ENCODE measurements at places on chromosomes 16 and 17.

GRCh38 chr16:528111-529011 lies 849 bp downstream of the CAPN15 start:
- no peak for DNase-seq

- DNase-seq, result no peak
Measured at GRCh38 chr17:69551212-69552010, 136.9 kb downstream of the MAP2K6 start.

- DNase-seq, result no peak
Measured at GRCh38 chr17:31530391-31530985, 139.0 kb downstream of the RAB11FIP4 start.

DNA sequence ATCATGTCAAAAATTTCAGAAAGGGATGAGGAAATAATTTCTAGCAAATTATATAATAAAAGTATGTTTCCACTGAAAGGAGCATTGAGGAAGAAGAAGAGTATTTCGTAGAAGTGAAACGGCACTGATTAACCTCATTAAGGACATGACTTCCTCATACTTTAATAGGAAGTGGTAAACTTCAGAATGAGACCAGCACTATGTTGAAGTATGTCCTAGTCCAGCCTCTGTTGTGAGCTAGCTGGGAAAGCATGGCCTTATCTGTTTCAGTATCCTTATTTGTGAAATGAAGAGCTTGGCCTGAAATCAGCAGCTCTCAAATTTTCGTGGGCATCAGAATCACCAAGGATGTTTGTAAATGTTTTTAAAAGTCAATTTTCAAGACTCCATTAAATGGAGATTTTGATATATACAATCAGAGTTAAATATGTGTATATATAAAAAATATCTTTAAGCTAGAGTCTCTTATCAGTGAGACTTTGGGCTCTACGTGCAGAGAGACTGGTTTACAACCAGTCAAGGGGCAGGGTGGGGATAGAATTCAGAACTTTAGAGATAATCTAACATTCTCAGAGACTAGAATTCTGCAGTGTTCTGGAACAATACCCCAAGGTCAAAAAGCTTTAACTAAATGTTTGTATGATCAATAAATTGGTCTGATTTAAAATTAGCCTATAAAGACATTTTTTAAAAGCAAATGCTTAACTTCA lies 365.4 kb downstream of the CDH13 start:
- no peak for DNase-seq

DNA sequence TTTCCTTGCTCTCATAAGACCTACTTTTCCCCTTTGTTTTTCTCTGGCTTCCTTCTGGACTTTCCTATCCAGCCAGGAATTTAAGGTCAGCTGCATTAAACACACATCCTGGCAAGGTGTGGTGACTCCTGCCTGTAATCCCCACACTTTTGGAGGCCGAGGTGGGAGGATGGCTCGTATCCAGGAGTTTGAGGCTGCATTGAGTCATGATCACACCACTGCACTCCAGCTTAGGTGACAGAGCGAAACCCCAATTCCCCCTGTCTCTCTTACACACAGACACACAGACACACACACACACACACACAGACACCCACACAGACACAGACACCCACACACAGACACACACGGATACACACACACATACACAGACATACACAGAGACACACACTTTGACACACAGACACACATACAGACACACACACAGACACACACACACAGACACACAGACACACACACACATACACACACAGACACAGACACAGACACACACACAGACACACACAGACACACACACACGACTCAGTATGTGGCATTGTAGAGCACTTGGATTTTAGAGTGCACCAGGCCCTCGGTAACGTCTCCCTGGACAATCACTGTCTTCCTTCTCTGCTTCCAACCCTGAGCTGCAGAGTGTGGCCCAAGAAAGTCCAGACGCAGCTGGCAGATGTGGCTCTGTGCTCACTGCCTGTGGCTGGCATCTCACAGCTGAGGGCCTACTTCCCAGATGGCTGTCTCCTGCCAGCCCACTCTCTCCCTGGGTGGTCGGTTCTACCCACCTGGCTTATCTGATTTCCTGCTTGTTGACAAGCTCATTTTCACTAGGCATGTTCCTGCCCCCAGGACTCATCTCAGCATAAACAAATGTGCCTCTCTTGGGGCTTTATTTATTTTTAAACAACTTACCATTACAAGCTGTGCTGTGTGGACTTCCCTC lies 39.0 kb downstream of the NLRP1 start:
- no peak for DNase-seq

DNA sequence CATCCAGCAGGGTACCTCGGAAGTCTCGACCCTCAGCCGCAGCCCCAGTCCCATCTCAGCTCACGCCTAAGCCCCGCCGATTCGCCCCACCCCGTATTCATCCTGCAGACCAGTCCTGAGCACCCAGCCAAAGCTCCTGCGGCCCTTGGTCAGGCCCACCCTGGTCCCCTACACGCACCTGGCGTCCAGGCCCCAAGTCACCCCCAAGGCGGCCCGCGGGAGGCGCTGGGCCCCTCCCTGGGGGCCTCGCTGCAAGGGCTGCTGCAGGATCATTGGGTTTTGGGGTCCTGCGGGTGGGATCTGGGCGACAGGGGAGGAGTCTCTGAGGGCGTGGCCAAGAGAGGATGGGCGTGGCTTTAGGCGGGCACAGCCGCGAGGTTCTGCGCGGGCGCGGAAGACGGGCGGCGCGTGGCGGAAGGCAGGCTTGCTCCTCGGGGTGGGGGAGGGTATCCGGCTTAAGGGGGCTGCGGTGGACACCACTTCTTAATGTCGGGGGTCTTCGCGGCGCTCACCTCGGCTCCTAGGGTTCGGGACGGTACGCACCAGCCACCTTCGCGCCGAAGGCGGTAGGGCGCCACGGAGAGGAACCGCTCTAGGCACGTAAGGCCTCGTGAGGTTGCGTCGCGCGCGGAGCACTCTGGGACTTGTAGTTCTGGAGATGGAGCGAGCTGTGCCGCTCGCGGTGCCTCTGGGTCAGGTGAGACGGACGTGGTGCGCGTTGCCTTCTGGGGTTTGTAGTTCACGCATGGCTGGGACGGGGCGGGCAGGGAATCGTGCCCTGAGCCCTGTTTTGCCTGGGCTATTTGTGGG lies at the start of the genes HCFC1R1 and THOC6:
Gene HCFC1R1, minus strand, starts transcription at position 274 of the 810 bp plus-strand sequence. Its CDS starts 1 bp downstream, at position 273.
Gene THOC6, plus strand, starts transcription at position 367 of the 810 bp plus-strand sequence. Its CDS starts 292 bp downstream, at position 659.
- DNase-seq, result peak; percentile 97

DNA sequence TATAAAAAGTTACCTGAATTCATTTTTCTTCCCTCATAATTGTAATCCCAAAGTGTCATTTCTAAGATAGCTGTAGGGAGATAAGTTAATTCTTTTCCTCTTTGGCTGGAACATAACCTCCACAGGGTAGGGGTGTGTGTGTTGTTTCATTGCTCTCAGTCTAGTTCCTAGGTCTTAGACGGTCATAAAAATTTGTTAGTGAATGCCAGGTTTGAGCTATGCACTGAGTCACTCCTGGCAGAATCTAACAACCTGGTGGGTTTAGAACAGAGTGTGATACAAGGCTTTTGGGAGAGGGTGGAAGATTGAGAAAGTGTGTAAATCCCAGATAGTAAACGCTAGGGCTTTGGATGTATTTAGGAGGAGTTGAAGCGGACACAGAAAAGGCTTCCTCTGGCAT lies 894 bp upstream of the PHKG2 start:
- DNase-seq, result no peak

DNA sequence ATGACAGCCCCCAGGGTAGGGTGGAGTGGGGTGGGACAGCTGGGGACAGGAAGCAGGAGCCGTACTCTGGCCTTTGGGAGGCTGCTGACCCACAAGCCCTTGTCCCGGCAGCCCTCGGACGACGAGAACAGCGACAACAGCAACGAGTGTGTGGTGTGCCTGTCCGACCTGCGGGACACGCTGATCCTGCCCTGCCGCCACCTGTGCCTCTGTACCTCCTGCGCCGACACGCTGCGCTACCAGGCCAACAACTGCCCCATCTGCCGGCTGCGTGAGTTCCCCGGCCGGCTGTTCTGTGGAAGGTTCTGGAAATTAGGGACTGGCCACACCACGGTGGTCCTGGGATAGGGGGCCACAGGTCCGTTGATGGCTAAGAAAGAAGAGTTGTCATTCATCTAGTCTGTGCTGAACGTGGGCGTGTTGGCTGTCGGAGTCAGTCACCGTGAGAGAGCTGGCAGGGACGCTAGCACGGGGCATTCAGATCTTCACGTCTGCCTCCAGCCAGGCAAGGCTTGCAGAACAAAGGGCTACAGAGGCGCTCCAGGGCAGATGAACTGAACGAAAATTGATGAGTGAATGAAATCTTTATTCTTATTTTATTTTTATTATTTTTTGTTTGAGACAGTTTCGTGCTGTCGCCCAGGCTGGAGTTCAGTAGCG lies 19.8 kb upstream of the NUDT16L1 start:
- no peak for DNase-seq
